ENCODE measurements at places on chromosomes 3 and 15.

DNA sequence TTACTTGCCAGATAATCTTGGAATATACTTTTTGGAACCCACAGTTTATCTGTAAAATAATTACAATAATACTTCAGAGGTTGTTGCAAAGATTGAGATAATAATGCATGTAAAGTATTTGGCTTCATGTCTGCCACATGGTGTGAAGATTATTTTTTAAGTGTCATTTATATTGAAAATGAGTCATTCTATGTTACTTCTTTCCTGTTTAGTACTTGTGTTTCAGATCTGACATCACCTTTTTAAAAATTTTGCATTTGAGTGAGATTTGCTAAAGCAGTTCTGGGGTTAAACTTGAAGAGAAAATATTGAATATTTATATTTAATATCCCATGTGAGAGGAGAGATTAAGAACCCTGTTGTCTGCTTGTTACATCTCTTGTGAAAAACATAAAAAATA, 31.2 kb downstream of the IQGAP1 start:
- DNase-seq, result no peak

- DNase-seq, result no peak
Measured at GRCh38 chr3:27224197-27224596, 145.0 kb downstream of the NEK10 start.

GRCh38 chr15:36133742-36134141, 445.7 kb upstream of the CDIN1 start:
- no peak for DNase-seq

DNA sequence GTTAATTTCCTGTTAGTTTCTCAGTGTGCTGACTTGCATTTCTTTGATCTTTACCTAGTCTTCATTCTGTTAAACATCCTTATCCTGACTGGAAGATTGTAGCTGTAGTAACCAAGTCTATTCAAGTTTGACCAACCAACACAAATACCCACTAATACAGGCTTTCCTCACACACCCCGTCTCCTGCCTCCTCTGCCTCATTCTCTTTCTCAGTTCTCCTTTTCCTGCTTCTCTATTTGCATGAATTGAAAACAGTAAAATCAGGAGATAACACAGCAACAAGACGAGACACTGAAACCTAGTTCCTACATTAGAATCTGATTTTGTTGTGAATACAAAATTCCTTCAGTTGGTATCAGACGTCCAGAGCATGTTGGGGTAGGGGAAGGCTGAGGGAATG, 116.9 kb upstream of the ARPP21 start:
- no peak for DNase-seq
